ENCODE measurements at places on chromosomes 7 and 10.

DNA sequence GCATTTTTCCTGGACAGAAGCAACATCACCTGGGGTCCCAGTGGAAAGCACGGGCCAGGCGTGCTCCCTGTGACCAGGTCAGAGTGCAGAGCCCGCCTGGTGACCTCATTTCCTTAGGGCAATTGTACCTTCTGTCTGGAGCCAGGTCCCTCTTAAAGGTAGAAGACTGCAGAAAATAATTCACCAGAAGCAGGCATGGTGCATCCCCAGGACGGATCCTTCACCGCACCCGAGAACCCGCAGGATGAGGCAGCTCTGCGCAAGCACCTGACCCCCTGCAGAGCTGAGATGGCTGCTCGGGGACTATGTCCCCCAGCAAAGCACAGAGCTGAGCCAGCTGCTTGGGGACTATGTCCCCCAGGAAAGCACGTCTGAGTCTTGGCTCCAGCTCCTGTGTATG is 557.6 kb downstream of the PTPRN2 start:
- DNase-seq = no peak

GRCh38 chr10:65041307-65041706 is 1520.1 kb downstream of the REEP3 start:
- no peak for DNase-seq

GRCh38 chr7:100366411-100367250 is 6.7 kb upstream of the PILRA start:
- no peak for DNase-seq

DNA sequence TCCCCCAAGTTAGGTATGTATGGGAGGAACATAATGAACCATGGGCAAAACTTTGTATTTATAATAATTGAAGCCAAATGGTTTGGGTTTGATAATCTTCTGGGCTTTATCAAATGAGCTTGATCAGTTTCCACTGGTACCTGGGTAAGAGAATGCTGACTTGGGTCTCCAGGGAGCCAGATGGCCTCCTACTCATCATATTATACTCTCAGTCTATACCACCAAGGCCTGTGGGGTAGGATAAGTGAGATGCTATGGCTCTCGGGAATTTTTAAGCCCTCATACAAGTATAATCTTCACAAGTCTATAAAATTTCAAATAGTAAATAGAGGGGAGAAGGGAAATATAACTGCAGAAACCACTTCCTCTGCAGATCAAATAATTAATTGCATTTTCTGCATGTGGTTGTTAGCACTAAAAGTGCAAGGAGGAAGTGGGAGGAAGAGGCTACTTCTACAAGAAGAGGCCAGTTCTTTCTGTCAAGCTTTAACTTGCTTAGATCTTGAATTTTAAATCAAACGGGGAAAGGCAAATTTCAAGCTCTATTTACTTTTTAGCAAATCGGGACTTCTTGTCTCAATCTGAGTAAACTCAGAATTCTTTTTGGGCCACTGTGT is 349.0 kb downstream of the SORCS1 start:
- DNase-seq = no peak

DNA sequence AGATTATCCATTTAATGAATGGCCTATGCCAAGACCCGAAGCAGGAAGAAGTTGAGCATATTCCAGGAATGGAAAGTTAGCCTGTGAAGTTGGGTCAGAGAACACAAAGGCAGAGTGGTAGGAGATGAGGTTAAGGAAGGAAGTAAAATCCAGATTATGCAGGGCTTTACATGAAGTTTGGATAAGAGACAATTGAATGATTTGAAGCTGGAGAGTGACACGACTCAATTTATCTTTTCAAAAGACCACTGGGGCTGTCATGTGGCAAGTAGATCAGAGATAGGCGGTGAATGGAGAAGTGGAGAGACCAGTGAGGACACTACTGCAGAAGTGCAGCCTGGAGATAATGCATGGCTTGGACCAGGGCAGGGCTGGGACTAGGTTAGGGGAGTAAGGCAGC is 7.2 kb upstream of the CNOT4 start:
- no peak for DNase-seq

GRCh38 chr7:924541-925231 is 29.8 kb downstream of the ADAP1 start:
- no peak for DNase-seq

- no peak for DNase-seq
Observed at GRCh38 chr10:104922810-104923209, 281.7 kb downstream of the SORCS3 start.

GRCh38 chr7:37656913-37657530 is 26.5 kb upstream of the GPR141 start:
- no peak for DNase-seq

All from fibroblast of mammary gland (primary cell).